Glomerular endothelial cell (primary cell): ENCODE measurements at places on chromosomes 2 and 18. TPM values are rescaled to one million over a fixed set of nuclear protein-coding genes. Genes with fewer than 3 reads are reported as not detected.

- no peak for DNase-seq
These were observed 22.8 kb upstream of the DGKD start for GRCh38 chr2:233331536-233331935.

SLC4A5 gene
- total RNA-seq, result 0.10 and 0.18 TPM in 2 replicates

RETSAT gene
- 41.4 and 46.2 TPM in 2 replicates for total RNA-seq

TXNDC2 gene
- not detected in 2 replicates for total RNA-seq
